ENCODE measurements at places on chromosomes 5 and 9.

- no peak for DNase-seq
Measured at GRCh38 chr9:124021385-124021769, 9.8 kb downstream of the LHX2 start.

- DNase-seq: no peak
Measured at GRCh38 chr9:134314039-134314949, 12.0 kb upstream of the RXRA start.

GRCh38 chr5:124878583-124879342, 132.3 kb upstream of the ZNF608 start:
- DNase-seq: no peak

DNA sequence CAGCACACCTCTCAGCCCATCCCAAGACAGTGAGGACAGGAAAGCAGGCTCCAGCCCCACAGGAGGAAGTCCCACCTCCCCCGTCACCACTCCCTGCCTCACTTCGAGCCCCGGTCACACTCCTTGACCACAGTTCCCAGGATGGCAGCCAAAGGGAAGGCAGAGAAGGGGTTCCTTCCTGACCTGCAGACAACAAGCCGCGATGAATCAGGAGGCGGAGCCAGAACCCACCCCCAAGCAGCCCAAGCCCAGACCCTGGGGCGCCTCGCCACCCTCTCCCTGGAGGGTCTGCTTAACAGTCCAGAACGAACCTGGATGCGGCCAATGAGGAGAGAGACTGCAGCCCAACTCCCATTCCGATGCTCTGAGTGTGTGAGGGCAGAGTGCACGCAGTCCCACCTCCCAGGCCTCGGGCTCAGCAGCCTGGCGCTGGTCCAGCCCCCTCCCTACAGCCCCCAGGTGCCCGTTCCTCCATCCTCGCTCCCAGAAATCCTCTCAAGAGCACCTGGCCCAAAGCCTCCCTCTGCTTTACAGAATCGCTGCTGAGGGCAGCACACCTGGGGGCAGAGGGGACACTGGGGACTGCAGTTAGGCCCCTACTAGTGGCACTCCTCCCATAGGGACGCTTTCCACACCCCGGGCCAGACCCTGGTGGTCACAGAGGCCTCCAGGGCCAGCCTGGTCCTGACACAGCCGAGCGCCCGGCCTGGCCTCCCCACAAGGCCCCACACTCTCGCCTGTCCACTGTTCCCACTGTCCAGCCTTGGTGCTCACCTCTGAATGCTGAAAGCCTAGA, 69.6 kb upstream of the LRRTM2 start:
- DNase-seq: no peak

DNA sequence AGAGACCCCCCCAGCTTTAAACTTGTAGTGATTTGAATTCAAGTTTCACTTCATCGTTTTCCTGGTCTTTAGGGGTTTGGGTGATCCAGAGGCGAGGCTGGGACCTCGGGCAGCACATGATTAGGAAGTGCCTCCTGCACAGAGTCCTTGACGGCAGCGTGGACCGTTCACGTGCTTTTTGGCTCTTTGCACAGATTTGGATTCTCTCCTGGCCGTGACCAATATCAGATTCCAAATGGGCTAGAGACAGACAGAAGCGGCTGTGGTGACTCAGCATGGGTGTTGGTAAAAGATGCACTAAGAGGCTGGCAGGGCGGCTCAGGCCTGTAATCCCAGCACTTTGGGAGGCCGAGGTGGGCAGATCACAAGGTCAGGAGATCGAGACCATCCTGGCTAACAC, 117.2 kb upstream of the CACNA1B start:
- DNase-seq: no peak

- no peak for DNase-seq
Measured at GRCh38 chr5:131957721-131958441, 12.4 kb upstream of the MEIKIN start.

DNA sequence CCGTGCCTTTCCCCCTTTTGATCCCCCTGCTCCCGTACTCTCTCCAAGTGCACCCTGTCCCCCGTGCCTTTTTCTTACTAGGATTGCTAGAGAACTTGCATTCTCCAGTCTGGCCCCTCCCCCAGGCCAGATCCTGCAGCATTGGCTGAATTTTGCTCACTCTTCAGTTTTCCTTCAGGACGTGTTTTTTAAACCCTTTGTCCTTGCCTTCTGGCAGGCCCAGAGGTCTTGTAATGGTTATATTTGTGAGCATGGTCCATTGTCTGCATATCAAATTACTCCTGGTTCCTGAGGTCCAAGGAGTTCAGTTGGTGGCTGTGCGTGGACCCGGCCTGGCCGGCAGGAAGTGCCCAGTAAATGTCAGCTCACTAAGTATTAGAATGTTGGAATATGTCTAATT, 606 bp downstream of the TBC1D13 start:
- DNase-seq: no peak

DNA sequence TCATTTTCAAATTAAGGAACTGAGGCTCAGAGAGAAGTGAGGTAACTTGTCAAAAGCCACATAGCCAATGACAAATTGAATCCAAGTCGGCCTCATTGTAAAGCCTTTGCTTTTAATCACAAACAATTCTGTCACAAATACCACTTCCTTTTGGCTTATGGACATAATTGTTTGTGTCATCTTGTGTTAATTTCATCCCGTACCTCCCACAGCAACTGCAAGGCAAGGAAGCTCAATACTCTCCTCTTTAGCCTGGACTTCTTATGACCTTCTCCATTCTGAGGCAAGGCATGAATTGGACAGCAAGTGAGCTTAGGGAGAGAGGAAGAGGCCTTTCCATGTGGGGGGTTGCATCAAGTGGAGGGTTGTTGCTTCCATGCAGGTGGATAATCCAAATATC, 62.2 kb upstream of the SLC2A8 start:
- no peak for DNase-seq

GRCh38 chr9:34510497-34511468, 12.0 kb downstream of the ENHO start:
- no peak for DNase-seq

DNA sequence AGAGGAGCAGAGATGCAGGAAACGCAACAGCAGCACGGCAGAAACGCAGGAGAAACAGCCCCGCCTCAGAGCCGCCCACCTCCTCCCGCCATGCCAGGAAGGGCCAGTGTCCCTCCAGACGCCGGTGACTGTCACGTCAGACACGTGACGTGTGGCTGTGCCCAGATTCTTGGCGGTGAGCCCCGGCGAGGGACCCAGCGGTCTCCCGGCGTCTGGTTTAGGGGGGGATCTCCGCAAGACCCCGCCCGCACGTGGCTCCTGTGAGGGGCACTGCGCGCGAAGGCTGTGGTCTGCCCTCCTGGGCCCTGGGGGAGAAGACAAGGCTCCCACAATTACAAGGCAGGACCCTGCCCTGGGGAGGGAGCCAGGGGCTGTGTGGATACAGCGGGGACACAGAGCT, 2.4 kb upstream of the LCN8 start:
- no peak for DNase-seq

DNA sequence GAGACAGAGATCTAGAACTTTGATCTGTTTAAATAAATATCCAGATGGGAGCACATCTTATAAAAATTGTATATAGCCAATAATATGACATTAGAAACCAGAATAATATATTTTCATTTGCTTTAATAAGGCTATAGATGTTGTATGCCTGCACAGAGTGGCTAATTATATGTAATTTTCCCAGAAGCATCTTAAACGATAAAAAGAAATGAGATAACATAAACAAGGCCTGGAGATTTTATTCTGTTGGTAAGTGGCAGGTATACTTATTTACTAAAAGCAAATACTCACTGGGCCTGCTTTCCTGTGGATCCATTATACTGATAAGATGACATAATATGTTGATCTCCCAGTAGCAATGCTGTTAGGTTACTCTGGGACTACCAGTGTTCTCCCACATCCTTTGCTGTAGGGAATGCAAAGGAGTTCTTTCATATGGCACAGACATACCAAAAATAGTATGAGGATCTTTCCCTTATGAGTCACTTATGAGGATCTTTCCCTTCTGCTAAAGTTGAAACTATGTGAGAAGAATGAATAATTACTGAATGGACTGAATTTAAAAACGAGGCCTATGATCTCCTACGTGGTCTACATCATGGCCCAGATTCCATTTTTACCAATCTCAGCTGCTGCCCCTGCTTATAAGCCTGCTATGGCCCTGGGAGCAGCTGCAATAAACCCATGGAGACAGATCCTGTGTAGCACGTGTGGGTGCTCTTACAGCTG, 112.1 kb downstream of the NUDT12 start:
- DNase-seq: no peak

- no peak for DNase-seq
Measured at GRCh38 chr5:100676817-100677631, 141.8 kb downstream of the FAM174A start.

GRCh38 chr5:11620172-11620571, 284.1 kb downstream of the CTNND2 start:
- DNase-seq: no peak

DNA sequence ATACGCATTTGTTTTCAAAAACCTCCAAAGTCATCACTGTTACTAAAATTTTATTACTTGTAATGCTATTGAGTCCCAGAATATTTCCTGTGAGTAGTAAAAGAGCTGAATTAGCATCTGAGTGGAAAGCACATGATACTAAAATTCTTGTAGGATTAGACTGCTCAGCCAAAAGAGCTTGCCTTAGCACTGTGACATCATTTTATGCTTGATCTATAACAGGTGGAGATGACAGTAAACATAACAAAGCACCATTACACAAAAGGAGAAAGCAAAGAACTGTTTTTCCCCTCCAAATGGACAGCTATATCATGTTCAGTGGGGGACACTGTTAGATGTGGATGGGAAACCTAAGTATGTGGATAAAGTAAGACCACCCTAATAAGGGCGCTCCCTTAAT, 5.8 kb upstream of the JAK2 start:
- no peak for DNase-seq

- no peak for DNase-seq
Measured at GRCh38 chr9:129287619-129288305, 109.7 kb upstream of the IER5L start.

DNA sequence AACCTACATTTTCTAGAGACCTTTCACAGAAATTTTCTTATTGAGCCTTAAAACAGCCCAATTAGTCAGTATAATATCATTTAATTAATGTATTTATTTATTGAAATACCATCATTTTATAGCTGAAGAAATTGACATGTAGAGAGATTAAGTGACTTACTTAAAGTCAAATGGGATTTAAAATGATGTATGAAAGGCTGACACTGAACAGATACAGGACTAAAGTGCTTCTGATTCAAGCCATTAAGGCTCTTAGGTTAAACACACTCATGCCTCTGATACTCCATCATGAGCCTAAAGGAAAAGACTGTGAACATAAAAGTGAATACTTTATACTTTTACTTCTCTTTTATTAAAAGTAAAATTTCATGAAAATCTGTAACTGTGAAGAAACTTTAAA, 12.8 kb downstream of the C9orf72 start:
- DNase-seq: no peak

- DNase-seq: no peak
Measured at GRCh38 chr5:106633825-106634224, 1036.9 kb downstream of the EFNA5 start.

DNA sequence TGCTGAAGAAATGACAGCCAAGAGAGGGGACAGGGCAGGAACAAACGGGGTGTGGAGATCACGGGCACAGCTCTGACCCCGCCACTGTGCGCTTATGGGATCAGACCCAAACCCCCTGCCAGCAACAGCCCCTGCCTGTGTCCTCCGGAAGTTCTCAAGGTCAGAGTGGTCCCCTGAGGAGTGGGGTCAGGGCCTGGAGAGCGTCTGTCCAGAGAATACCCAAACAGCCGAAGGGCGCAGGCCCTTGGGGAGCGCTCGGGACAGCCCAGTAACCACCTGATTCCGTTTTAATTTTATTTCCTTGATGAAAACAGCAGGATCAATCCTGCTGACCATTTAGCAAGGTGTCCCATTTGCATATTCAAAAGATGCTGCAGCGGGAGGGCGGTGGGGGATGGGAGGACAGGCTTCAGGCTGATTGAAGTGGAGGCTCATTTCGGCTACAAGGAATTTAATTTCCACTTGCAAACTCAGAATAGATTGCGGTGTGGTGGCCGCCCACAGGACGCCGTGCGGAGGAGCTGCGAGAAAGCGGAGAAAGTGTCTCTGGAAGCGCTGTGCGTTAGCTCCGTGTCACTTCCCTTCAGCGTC, 32.6 kb upstream of the TMEM250 start:
- peak; percentile 54 for DNase-seq

DNA sequence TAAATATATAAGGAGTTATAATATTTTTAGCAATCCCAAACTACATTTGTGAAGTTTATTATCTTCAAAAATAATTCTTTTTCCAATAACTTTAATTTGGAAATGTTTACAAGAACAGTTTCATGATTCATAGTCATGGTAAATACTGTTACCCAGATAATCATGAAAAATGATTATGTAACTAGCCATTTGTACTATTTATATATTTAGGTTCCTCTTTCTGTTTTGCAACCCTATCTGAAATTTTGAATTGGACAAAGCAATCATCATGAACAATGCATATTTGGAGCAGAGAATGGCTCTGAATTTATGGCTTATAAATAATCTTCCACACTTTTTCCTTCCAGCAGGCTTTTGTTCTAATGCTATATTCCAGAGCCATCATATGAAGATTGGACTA, 499.7 kb downstream of the SLCO4C1 start:
- no peak for DNase-seq

GRCh38 chr5:132022737-132023136, 11.3 kb upstream of the ACSL6 start:
- no peak for DNase-seq

DNA sequence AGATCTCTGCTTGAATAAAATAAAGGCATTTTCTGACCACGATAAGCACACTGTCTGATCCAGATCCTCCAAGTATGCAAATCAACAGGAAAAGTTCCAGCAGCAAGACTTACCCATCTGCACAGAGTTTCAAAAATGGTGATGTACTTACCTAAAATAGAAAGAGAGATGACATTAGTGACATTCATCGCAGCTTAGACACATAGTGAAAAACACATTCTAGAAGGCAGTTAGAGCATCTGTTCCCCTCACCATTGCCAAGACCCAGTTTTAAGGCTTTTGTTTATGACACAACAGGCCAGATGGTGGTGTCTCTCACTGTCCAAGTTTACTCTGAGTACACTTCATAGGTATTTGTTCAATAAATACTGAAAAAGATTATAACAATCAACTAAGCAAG, 207.7 kb downstream of the PDE4D start:
- DNase-seq: no peak

DNA sequence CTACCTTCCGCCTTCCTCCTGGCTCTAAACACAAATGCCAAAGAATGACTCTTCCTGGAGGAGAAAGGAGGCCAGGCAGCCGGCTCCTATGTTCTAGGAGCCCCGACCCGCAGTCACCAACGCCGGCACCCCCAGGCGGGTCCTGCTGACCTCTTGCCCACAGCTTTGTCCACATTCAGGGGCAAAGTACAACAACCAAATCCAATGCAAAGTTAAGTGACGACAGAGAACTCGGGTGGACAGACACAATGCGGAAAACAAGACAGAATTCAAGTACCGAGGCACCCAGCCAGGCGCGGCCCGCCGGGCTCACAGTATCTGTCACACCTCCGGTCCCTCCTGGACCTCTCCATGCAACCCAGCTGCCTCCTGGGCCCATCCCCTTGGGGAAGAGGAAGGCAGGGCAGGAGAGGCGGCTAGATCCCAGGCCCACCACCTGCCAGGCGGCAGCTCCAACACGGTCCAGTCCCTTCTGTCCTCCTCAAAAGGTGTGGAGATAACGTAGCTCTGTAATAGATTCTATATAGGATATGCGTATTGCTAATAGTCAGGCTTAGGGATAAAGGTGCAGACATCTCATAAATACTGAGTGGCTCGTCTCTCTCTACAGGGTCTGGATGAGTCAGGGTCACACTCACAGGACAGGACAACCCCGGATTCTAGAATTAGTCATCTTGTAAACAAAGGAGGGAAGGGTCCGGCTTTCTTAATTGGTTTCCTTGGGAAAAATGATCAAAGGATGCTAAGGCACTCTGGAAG, 46.9 kb upstream of the UBAC1 start:
- DNase-seq: no peak
